ENCODE measurements at places on chromosomes 3 and 15.

DNA sequence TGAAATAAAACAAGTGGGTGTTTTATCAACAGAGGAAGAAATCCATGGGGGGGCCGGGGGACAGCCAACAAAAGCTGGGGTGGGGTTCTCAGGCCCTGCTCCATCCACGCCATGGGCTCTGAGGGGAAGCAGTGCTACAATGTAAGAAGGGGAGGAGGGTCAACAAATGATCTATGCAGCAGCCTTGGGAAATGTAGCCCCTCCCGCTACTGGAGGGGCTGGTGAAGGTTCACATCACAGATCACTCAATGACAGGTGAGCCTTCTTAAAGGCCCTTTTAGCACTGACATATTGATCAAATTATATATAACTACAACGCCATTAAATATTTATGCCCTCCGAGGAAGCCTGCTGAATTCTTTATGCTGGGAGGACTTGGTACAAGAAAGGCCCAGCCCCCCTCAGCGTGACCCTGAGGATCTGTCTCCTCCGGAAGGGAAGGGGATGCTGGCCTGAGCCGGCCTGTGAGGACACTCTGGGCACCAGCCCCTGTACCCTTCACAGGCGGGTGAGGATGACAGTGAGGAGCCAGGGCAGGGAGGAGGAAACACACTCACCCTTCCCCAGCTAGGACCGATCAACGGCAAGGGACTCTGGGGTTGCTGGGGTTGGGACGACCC lies 15.3 kb downstream of the TLE3 start:
- DNase-seq, result no peak

- DNase-seq, result no peak
Observed at GRCh38 chr3:28634019-28634418, 285.4 kb upstream of the AZI2 start.

DNA sequence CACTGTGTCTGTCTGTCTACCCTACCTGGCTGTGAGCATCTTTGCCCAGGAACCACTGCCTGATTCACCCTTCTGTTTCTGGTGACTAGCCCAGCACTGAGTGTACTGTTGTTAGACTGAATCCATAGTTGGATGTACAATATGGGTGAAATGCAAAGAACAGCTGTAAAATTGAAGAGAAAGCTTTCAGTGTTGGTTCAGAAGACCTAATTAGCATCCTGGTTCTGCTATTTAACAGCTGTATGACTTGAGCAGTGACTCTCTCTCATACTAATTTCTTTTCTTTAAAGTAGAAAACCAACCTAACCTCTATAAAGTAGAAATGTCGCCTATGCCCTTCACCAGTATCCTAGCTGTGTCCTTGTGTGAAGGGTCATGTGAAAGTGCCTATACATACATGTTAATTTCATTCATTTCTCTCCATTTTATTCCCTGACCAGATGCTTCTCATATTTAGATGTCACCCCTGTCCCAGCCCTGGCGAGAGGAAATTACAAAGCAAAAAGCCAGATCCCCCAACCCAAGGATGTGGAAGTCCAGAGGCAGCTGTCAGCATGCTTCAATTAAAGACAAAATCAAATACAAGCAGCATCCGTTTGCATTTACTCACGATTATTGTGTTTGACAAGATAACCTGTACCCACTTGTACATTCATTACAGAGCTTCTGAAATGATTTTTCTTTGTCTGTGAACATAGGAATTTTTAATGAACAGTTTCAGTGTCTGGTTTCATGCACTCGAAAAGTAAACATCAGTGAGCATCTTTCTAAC lies 305.7 kb upstream of the ICE2 start:
- no peak for DNase-seq

DNA sequence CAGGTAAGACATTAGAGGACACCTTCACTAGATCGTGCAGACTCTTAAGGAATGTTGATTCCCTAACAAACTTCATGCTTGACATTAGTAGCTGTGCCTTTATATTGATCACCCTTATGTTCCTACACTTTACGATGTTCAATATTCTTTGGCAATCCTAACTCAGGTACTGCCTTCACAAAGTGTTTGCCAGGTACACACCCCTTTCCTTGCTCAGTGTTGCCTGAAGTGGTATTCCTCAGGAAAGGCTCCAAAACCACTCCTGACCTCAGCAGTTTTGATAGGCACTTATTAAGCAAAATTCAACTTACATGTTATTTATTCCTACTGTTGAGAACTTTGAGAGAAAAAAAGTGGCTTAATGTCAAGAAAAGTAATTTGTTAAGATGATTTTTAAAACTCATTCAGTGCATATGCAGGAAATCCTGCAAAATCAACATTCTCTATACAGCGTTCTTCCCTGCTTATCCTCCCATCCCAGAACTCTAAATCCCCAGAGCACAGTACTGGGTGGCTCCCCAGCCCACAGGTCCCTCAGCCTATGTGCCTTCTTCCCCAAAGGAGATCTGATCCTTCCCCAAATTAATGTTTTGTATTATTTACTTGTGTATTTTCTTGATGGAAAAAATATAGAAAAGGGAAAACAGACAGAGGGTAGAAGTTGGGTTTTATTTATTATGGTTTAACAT lies 260.7 kb downstream of the MECOM start:
- DNase-seq, result no peak

DNA sequence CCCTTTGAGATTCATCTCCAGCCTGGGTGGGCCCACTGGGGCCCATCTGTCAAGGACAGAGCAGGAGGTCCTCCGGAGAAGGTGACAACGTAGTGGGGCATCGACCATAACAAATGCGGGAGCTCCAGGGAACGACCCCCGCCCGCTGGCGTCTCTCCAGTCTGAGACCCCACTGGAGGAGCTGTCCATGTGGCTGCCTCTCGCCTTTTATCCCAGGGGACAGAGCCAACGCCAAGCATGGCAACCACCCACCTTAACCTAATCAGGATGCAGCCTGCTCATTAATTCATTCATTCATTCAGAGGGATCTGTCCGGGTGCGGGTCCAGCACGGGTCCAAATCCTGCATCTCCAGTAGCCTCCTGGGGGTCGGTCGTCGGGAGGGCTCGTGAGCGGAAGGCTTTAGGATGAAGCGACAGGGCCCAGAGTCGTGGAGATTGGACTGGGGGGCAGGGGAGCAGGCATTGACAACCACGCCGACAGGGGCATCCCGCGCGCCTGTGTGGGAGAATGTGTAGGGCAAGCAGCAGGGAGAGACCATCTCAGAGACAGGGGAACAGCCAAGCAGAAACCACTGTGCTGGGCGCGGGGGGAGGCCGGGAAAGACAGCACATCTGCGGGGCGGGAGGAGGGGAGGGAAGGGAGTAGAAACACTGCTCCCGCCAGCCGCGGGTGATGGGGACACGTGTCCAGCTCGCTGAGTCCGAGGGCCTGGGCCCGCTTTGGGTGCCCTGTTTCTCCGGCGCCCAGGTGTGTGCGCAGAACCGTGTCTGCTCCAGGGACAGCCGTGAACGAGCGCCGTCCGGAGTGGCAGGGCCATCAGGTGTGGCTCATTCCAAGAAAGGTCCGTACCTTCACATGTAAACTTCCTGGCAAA lies 1.9 kb downstream of the PIGZ start:
- no peak for DNase-seq

GRCh38 chr3:194134231-194134756 lies 1.7 kb upstream of the HES1 start:
- DNase-seq, result no peak

DNA sequence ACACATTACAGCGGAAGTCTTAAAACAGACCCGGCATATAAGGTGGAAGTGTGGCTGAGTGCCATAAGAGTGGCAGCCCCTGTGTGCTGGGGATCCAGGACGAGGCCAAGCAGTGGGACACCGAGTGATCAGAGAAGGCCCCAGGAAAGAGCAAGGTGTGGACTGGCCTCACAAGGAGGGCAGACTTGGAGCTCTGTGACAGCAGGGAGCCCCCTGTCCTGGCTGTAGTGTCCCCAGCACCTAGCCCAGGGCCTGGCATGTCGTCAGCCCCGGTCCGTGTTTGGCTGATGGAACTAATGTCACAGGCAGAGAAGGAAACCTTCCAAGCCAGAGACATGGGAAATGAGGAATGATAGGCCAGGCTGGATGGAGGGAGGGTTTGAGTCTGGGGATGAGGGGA lies 4.8 kb downstream of the PDIA5 start:
- no peak for DNase-seq

GRCh38 chr3:16378415-16378814 lies 113.4 kb downstream of the OXNAD1 start:
- DNase-seq, result no peak

GRCh38 chr3:184769382-184770170 lies 42.4 kb upstream of the VPS8 start:
- no peak for DNase-seq

GRCh38 chr15:84797212-84797611 lies 19.9 kb upstream of the ALPK3 start:
- no peak for DNase-seq

- DNase-seq, result no peak
Observed at GRCh38 chr15:67064607-67065530, 533 bp upstream of the SMAD3 start.

GRCh38 chr3:127070776-127071175 lies 87.9 kb downstream of the PLXNA1 start:
- DNase-seq, result no peak

GRCh38 chr15:80059786-80060355 lies 395 bp downstream of the ZFAND6 start:
- no peak for DNase-seq

DNA sequence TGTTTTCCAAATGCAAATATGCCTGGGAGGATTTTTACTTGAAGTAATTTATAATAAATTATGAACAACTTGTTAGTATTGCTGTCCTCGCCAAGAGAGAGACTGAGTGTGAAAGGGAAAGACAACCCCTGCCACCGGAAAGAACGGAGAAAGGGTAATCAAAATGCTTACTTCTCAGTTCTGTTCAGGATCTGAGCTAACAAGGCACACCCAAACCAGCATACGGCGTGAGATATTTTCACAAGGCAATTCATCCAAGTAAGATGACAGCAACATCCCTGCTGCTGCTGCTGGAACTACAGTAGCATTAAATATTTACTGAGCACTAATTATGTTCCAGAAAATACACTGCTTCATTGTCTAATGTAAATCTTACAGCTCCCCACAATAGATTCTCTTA lies 96.1 kb downstream of the KBTBD8 start:
- DNase-seq, result no peak

DNA sequence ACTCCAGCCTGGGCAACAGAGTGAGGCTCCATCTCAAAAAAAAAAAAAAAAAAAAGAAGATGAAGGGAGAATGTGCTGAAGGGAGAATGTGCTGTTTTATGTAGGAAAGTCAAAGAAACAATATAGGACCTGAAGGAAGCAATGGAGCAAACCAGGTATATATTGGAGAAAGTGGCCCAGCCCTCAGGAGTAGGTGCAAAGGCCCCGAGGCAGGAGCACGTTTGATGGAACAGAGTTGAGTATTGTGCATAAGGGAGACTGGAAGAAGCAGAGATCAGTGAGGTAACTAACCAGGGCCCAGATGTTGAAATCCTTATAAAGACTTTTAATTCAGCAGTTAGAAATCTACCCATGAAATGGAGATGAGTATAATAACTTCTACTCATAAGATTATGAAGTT lies 79.6 kb downstream of the MAP2K5 start:
- no peak for DNase-seq

DNA sequence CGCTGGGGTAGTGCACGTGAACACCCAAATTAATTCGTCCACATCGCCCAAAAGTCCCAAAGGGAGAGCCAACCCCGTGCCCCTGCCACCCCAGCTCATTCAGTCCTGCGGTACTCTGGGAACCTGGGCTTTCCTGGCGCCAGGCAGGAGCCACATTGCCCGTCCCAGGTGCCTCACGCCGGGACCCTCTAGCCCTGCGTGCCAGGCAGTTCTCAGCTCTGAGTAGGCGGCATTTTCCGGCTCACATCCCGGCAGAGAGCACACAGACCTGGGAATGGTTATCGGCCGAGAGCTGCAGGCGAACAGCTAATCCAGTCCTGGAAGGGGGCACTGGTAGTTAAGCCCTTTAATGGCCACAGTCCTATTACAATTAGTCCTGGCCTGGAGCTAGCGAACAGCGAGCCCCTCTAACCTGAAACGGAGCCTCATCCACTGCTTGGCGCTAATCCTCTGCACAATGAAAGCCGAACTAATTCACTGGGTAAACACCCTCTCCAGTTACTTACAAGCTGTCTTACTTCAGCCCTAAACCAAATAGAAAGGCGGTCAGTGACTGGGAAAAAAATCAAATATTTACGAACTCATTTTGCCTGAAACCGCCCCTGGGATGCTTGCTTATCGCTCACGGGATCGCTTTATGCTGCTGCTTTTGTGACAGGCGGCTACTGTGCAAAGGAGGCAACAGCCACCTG lies 254.6 kb upstream of the SOX14 start:
- DNase-seq, result no peak

- DNase-seq, result no peak
Observed at GRCh38 chr3:143786219-143787191, 61.8 kb downstream of the SLC9A9 start.

DNA sequence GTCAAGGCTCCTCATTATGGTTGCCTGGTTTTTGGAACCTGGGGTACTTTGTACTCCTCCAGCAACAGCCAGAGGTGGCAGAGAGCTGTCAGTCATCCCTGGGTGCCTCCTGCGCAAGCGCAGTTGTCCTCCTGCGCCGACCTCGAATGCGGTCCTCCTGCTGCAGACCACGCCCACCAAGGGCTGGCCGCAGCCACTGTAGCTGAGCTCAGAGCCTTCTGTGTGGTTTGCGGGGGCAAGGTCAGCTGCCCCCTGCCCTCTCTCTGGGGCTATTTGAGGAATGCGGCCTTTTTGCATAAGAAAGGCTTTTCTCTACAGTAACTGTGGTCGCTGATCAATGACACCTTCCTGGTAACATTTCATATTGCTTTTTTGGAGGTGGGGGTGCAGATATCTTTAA lies 131.3 kb upstream of the SNRPN start:
- DNase-seq, result no peak

DNA sequence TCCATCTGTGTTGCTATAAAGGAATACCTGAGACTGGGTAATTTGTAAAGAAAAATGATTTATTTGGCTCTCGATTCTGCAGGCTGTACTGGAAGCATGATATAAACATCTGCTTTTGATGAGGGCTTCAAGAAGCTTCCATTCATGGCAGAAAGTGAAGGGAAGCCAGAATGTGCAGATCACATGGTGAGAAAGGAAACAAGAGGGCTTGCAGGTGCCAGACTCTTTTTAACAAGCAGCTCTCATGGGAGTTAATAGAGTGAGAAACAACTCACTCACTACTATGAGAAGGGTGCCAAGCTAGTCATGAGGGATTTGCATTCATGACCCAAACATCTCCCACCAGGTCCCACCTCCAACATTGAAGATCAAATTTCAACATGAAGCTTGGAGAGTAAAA lies 247.2 kb downstream of the ZIC4 start:
- DNase-seq, result no peak

DNA sequence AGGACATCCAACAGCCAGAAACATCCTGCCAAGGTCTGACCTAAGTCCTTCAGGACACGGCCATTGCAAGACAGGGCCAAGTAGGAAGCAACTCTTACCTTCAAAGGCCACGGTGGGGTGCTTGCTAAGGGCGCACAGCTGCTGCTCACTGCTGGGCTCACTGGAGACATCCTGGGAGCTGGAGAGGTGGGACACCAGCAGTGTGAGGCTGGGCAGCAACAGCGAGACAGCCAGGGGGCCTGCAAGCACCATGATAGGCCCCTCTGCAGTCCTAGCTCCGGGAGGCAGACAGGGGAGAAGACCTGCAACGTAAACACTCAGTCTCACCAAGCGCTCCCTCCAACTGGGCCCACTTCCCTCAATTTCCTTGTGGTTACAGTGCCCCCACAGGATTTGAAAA lies 79.2 kb downstream of the SEMA5B start:
- no peak for DNase-seq

- no peak for DNase-seq
Observed at GRCh38 chr3:81470524-81471278, 290.7 kb downstream of the GBE1 start.

- no peak for DNase-seq
Observed at GRCh38 chr3:513301-513700, 316.7 kb downstream of the CHL1 start.

GRCh38 chr3:104825116-104825515 lies 541.6 kb upstream of the ALCAM start:
- DNase-seq, result no peak
